ENCODE measurements at places on chromosomes 6 and 20. TPM values are rescaled to one million over a fixed set of nuclear protein-coding genes. Genes with fewer than 3 reads are reported as not detected.

The PAK5 gene
- total RNA-seq: not detected

The PLA2G7 gene
- under 0.01 TPM for total RNA-seq

The SLC22A2 gene
- not detected for total RNA-seq

The PAX1 gene
- not detected for total RNA-seq

The FILIP1 gene
- 0.33 TPM for total RNA-seq

The AIF1 gene
- total RNA-seq: not detected

The PLCB1 gene
- 13.4 TPM for total RNA-seq

The ENPP1 gene
- total RNA-seq: 13.1 TPM

The ECT2L gene
- total RNA-seq: 0.17 TPM

The XKR7 gene
- not detected for total RNA-seq

The EDN3 gene
- not detected for total RNA-seq

The ALDH8A1 gene
- 0.50 TPM for total RNA-seq

The CRISP3 gene
- total RNA-seq: not detected

The SLC35D3 gene
- total RNA-seq: not detected
